Panc1 (cell line): ENCODE measurements at places on chromosomes 16 and 17. TPM values are rescaled to one million over a fixed set of nuclear protein-coding genes. Genes with fewer than 3 reads are reported as not detected.

GRCh38 chr16:11099672-11100205 lies 155.4 kb downstream of the CLEC16A start:
- no peak for DNase-seq

ZFP90 gene
- total RNA-seq: 16.8 TPM

CACNA1H gene
- 31.1 TPM for total RNA-seq

- DNase-seq: no peak
These were observed 646.7 kb upstream of the SALL1 start for GRCh38 chr16:51797669-51798259.

CD300LB gene
- not detected for total RNA-seq

DNA sequence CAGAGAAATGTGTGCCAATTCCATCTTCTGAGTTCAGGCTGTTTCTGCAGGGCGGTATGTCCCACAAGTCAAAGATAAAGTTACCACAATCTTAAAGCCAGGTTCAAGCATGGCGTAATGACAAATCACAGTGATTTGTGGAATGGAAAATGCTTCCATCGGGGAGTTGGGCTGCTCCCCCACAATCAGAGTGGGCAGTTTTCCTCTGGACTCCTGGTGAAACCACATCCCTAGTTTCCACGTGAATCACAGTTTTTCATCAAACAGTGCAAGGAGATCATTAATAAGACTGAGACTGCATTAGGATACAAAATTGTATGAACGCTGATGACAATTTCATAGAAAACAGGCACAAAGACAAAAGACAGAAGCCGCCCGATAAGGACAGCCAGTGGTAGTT lies 3.6 kb downstream of the LITAF start:
- DNase-seq: no peak

SLC16A6 gene
- total RNA-seq: 0.26 TPM

DNA sequence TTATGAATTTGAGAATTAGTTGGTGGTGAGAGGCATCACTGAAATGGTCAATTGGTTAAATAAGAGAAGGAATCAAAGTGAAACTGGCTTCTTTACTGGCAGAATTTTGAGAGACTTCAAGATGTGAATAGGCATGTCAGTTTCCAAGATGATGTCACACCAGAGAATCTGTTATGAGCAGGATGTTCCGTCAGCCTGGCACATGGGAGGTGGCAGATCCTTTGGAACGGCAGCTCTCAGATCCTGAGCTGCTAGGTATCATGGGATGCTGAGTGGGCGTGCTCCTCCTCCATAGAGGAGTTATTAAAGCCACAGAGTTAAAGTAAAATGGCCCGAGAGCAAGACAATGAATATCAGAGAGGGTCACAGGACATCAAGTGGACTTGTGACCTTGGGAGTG lies 444.3 kb upstream of the HSBP1 start:
- DNase-seq: no peak

MSRB1 gene
- 25.3 TPM for total RNA-seq

DNA sequence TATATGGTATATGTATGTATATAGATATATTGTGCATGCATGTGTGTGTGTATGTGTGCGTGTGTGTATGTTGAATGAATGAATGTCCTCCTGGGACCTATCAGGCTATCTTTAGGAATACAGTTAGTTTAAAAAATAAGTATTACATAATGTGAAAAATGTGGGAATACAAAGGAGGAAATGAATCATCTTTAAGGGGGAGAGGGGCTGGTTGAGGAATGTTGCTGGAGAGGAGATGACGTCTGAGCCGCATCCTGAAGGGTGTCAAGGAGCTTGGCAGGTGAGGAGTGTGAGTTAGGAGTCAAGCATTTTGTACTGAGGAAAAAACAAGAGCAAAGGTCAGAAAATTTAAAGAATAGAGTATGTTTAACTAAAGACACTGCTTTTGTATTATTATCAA lies 62.4 kb upstream of the NLK start:
- no peak for DNase-seq

CDH15 gene
- total RNA-seq: 0.51 TPM

GRCh38 chr16:77271532-77272426 lies 72.6 kb downstream of the SYCE1L start:
- no peak for DNase-seq

DNA sequence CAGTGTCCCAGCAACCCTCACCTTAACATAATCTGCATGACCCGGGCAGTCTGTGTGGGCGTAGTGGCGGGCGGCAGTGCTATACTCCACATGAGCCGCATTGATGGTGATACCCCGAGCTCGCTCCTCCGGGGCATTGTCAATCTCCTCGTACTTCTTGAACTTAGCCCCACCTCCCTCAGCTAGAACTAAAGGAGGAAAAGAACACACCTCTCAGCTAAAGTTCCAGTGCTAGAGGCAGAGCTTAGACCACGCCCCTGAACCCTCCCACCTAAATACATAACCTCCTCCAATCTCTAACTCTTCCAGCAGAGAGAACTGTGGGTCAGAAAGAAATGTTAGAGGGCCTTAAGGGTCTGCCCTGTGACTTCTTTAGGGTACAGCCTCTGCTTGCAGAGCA lies 855 bp downstream of the TUFM start:
- no peak for DNase-seq
